ENCODE measurements at places on chromosomes 16 and 17. TPM values are rescaled to one million over a fixed set of nuclear protein-coding genes. Genes with fewer than 3 reads are reported as not detected.

DNA sequence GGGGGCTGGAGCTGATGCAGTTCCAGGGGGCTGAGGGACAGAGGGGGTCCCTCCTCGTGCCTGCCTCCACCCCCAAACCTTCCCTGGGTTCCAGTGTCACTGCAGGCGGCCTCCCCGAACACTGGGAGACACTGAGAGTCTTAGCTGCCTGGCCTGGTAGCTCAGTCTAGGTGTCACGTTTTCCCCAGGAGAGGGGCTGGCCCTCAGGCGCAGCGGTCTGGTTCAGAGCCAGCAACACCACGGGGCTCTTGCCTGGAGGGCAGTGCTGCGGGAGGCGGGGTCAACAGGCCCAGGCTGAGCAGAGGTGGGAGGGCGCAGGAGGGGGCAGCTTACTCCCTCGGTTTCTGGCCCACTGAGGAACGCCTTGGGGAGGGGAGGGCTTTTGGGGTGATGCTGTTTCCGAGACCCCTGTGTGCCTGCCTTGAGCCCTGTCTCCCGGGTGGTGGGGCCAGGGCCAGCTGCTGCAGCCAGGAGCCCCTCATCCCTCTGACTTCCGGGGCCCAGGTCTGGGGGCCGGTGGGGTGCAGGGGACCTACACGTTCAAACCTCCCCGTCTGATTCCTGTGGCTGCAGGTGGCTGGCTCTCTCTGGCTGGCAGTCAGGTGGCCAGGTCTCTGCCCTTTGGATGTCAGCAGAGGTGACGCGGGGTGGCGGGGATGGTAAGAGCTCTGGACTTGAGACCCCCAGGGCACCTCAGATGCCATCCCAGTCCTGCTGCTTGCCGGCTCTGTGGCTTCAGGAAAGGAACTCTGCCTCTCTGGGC is 89.3 kb upstream of the GSE1 start:
- DNase-seq: no peak

GRCh38 chr16:31271621-31272190 is 11.9 kb downstream of the ITGAM start:
- no peak for DNase-seq

Gene KPNA2
- total RNA-seq: 229 TPM

Gene SYCE1L
- 11.6 TPM for total RNA-seq

- DNase-seq: no peak
Observed at GRCh38 chr17:50911450-50911849, 45.3 kb upstream of the TOB1 start.

GRCh38 chr16:89378947-89379771 is 111.2 kb downstream of the ANKRD11 start:
- no peak for DNase-seq

Gene KRTAP2-3
- 1.8 TPM for total RNA-seq

DNA sequence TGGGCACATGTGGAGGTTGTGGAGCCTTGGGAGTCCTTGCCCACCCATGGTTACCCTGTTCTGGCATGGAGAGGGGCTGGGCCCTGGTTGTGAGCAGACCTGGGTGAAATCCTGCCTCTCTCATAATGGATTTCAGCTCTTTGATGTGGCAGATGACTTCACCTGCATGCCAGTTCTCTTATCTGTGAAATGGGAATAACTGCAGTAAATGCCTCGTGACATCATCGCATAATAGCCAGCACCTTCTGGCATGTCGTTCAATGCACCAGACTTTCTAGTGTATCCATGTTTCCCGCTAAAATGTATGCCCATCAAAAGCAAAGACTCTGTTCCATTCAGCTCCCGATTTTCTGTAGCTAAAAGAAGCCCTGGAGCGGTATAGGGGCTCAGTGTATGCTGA is 197.6 kb downstream of the MAF start:
- no peak for DNase-seq

DNA sequence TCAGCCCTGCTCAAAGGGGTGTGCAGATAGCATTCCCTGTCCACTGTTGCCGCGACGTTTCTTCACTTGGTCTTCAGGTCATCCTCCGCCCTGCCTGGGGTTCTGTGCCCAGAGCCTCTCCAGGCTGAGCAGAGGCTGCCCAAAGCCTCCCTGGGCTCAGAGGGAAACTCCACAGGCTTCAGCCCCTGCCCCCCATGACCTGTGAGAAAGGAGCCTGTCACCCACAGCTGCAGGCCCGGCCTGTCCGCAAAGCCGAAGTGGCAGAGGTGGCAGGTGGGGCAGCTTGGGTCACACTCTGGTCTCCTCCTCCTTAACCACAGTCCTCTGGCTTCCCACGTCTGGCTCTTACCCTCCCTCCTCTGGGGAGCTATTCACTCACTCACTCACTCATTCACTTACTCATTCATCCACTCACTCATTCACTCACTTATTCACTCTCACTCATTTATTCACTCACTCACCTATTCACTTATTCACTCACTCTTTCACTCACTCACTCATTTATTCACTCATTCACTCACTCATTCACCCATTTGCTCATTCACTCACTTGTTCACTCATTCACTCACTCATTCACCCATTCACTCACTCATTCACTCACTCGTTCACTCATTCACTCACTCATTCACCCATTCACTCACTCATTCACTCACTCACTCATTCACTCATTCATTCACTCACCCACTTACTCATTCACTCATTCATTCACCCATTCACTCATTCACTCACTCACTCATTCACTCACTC is 7.1 kb upstream of the CPSF4L start:
- no peak for DNase-seq

Gene TERB1
- not detected for total RNA-seq

- DNase-seq: no peak
Observed at GRCh38 chr16:77295896-77296295, 96.7 kb downstream of the SYCE1L start.

Gene EVPL
- total RNA-seq: 1.2 TPM

DNA sequence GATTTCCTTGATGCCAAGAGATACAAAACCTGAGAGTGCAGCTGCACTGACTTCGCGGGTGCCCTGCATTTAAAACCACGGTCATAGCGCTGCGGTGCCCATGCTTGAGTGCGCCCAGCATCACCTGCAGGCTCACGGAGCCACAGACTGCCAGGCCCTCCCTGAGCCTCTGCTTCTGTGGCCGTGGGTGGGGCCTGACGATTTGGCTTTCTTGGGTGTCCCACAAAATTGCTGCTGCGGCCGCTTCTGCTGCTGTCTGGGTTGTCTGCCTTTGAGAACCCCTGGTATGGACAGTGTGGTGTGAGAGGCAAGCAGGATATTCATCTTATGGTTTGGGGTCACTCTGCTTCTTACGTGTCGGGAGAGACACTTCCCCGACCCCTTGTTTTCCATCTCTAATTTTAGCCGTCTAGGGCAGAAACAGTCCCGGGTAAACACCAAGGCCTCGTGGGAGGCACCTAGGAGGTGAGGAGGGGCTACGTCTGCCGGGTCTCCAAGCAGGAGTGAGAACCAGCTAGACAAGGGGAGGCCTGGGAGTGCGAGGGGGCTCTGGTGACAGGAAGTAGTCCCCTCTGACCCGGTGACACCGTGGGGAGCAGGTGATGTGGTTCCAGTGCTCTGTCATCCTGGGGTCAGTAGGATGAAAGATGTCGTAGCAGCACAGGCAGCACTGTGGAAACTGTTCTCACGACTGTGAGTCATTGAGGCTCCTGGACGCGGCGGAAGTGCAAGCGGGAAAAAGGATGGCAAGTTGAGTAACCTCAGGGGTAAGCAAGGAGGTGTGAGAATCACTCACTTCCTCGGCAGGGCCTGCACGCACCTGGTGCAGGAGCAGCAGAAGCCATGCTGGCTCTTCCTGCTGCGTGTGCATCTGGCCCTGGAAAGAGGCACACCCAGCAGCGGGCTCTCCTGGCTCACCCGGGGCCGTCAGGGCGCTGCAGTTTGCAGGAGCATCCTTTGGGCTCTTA is 176.3 kb downstream of the RPTOR start:
- DNase-seq: peak; percentile 22

DNA sequence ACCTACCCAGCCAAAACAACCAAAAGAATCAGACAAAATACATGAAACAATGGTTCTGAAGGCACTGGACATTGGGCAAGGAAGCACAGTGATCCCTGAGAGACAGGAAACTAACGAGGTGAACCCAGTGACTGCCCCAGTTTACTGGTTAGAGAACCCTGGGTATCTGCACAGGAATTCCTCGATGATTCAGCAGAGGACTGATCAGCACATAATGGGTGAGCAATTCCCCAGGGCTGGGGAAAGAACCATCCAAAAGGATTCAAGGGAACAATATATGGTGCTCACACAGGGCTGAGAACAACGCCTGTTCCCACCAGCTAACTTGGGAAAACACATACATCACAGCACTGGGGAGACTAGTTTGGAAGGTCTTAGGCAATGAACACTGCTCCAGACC is 167.2 kb downstream of the PARN start:
- no peak for DNase-seq

Measured in glomerular endothelial cell (primary cell).